ENCODE measurements at places on chromosomes 13 and 19.
A peak's percentile ranks its signal among the peaks of the same experiment; 100 is the strongest.

- no peak for DNase-seq
These were observed 523.7 kb upstream of the HTR2A start for GRCh38 chr13:47420568-47420967.

DNA sequence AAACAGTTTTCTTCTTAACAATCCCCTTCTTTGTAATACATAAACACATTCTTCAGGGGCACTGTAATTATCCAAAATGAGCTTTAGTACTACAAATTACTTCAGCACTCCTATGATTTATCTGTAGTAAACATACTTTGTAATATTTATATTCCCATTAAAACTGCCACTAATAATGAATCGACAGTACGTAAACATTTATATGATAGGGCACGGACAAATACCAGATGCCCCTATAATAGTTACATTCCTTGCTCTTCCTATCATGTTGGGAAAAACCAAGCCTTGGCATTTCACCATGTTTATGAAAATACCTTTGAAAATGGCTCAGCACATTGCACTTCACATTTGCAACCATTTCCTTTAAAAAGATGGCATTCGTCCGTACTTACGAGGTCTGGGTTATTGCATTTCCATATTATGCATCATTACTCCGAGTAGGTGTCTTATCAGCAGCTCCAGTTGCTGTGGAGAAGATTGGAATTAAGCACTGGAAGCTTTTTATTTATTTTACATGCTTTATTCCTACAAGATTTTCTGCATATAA is 1043.4 kb downstream of the DIAPH3 start:
- DNase-seq = no peak

DNA sequence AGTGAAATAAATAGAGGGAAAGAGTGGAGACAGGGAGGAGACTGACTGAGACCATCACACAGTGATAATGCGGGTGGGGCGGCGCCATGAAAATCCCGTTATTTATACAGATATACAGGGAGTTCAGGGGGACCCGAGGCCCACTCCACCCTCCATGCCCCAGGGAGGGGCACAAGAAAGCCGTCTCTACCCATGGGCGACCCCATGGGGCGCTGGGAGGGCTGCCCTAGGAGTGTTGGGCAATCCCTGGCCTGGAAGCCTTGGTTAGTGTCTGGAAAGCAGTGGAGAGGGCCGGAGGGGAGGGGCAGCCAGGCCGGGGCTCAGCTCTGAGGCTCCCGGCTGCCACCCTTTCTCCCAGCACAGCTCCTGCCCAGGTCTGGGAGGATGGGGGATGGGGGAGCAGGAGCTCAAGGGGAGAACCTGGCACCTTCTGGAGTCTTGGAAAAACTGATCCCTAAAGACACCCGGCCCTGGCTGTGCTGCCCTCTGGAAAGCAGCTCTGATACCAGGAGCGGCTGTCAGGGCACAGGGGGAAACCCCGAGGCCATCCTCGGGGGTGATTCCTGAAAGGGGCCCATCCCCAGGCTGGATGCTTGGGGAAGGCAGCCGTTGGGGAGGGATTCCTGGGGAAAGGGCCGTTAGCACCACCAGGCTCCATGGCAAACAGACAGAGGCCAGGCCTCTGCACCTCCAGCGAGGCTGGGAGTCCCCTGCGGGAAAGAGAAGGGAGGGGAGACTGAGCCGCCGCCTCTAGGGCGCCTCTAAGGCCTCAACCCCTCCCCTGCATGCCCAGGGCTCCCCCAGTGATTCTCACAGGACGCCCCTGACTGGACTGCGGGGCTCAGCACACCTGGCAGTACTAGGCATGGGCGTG is 3.0 kb upstream of the PRKD2 start:
- no peak for DNase-seq

DNA sequence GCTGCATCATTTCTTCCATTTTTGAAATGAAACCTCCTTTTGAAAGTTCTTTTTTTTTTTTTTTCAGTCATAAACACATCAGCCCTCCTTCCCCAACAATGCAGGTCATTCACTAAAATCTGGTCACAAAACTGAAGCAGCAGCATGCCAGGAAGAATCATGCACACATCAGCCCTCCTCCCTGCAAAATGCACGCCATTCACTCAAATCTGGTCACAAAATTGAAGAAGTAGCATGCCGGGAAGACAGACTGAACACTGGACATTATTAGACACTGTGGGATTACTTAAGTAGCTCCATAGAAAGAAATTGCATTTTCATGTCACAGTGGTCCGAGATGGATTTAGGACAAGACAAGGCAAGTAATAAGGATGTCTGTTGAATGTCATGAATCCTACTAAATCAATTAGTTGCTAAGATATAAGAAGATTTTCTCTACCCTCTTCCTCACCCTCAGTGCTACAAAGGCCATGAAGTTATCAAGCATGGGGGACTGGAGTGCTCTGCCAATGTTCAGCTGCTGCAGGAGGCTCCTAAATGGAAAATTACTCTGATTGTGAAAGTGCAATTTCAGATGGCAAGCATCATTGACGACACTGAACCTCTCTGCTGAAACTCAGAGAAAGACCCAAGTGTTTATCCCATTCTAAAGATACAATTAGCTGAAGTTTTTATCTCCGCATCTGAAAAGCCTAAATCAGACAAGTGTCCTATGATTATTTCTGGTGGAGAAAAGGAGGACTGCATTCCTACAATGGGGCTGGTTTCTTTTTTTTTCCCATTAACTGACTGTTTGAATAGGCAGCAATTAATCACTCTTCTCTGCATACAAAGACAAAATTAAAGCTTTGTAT is 913.2 kb downstream of the DIAPH3 start:
- DNase-seq = no peak

DNA sequence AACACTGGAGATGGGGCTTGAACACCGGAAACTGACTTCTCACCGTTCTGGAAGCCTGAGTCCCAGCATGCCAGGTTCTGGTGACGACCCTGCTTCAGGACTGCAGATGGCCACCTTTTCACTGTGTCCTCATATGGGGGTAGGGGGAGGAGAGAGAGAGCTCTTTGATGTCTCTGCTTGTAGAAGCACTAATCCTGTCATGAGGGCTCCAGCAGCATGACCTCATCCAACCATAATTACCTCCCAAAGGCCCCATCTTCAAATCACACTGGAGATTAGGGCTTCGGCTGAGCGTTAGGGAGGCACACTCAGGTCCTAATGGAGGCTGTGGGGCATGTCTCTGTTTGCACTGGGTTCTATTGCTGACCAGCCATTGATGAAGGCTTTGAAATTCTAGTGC is 255.3 kb downstream of the TEX29 start:
- DNase-seq = no peak

- DNase-seq = no peak
These were observed 4.0 kb downstream of the RTN2 start for GRCh38 chr19:45492627-45493470.

GRCh38 chr19:7512400-7512851 is 3.5 kb upstream of the ZNF358 start:
- DNase-seq = no peak

DNA sequence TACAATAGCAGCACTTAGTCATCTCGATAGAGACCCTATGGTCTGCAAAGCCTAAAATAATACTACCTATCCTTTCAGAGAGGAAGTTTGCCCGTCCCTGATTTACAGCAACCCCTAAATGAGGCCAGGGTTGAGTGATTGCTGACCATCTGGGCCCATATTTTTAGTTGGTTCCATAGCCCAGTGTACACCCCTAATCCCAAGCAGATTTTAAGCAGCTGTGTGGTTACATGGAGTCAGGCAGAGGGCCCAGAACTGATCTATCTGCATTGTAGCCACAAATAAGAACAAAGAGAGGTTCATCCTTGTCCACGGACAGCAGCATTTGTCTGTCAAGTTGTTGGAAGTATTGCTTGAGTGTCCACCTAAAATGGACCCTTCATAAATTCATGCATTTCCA is 148.2 kb downstream of the DCT start:
- DNase-seq = no peak

GRCh38 chr13:112330479-112331381 is 45.4 kb upstream of the SPACA7 start:
- no peak for DNase-seq

- DNase-seq = no peak
These were observed 58.3 kb downstream of the DOCK9 start for GRCh38 chr13:98919566-98919965.

DNA sequence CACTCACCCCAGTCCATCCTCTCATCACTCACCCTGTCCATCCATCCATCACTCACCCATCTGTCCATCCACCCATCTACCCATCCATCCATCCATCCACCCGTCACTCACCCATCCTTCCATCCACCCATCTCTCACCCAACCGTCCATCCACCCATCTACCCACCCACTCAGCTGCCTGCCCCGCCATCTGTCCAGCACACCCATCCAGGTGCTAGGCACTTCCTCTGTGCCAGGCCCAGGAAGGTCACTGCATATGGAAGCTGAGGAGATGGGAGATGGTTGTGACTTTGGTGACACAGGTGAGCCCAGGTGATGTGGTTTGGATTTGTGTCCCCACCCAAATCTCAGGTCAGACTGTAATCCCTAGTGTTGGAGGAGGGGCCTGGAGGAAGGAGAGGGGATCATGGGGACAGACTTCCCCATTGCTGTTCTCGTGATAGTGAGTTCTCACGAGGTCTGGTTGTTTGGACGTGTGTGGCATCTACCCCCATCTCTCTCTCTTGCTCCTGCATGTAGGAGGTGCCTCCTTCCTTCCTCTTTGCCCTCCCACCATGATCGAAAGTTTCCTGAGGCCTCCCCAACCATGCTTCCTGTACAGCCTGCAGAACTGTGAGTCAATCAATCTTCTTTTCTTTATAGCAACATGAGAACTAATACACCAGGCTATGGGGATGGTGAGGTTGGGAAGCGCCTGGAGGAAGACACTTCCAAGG is 15.9 kb upstream of the C13orf46 start:
- DNase-seq = no peak

GRCh38 chr19:48627201-48627864 is 8.0 kb downstream of the SPHK2 start:
- DNase-seq = no peak

GRCh38 chr13:43293008-43293407 is 269.6 kb downstream of the DNAJC15 start:
- DNase-seq = no peak

DNA sequence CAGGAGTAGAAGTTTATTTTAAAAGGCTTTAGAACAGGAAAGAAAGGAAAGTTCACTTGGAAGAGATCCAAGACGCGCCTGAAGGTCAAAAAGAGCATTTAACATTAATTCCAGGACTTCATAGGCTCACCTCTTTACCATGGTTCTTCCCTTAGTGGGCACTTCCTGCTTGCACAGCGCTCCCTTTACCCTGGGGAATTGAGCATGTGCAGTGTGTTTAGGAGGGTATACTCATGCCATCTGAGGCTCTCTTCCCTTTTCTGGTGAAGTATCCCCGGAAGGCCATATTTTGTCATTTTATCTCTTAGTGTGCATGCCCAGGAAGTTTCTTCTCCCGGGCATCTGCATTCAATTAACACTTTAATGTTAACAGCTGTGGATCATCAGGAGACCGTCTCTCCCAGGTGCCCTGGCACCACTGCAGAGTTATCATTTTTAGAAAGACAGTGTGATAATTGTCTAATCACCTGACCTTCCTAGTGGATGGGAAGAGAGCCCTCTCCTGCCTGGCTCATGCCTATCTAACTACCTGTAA is 66.1 kb upstream of the ABCC4 start:
- no peak for DNase-seq

DNA sequence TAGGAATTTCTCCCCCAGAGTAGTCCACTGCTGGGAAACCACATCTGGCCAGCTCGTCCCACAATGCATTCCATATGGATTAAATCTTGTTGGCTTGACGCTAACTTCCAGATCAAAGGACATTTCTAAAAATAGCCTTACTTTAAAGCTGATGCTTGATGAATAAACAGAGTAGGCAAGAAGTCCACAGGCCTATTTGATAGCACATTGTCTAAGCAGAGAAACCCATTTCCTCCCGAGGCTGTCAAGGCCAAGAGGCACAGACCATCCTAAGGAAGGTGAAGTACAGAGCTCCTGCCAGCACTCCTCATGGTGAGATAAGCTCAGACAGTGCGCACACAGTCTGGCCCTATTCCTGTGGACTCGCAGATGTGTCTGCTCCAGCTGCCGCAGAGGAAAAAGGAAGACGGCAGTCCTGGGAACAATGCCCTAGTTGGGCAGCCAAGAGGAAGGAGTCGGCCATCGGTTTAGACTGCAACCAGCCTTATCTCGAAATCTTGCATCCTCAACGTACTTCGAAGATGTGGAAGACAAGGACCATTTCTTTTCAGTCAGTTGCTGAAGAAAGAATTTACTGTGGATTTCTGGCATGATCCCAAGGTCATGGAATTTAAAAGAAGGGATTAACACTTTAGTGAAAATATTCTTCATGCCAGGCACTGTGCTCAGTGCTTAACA is 156.8 kb downstream of the RGCC start:
- no peak for DNase-seq

- DNase-seq = no peak
These were observed 15.5 kb upstream of the OLFM4 start for GRCh38 chr13:53013113-53013512.

DNA sequence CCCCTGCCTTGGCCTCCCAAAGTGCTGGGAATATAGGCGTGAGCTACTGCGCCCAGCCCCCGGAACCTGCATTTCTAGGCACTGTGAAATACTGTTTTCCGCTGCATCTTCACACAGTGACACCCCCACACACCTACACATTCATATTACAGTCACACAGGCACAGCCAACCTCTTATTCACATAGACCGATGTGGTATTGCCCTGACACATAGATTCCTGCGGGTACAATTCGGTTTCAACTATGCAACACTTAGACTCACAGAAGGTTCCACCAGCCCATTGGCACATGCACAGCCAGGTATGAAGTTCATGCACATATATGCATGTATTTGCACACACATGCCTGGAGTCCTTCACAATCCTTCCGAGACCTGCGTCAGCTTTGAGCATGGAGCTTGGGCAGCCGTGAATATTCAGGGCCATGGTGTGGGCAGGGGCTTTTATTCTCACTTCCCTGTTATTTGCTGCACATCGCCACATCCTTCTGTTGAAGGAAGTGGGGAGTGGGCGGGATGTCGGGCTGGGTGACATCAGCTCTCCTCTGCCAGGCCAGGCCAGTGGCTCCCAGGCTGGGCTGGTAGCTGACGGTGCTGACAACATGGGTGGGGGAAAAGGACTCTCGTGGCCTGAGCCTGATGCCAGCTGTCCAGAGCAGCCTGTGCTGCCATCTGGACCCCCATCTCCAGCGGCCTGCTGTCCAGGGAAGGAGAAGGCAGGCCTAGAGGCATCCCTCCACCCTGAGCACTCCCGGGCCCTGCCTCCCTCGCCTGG is 5.4 kb upstream of the CDC37 start:
- peak; percentile 70 for DNase-seq
